ENCODE measurements at places on chromosomes 3 and 15.

DNA sequence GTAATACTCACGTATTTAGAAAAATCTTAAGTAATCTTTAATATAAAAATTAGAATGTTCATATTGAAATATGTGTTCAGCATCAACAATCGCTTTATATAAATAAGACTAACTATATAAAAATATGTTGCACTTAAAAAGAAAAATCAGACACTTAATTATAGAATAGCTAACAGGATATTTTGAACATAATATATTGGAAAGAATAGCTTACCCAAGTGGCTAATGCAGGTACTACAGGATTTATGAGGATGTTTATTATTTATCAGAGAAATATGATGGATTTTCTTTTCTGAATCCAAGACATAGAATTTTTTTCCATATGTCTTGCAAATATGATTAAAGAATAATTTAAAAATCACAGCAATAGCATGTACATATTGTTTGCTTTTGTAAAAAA, 567.9 kb upstream of the GBE1 start:
- DNase-seq: no peak

- no peak for DNase-seq
Observed at GRCh38 chr3:14410503-14411165, 8.2 kb downstream of the SLC6A6 start.

- no peak for DNase-seq
Observed at GRCh38 chr3:160697637-160698380, 20.8 kb downstream of the ARL14 start.

DNA sequence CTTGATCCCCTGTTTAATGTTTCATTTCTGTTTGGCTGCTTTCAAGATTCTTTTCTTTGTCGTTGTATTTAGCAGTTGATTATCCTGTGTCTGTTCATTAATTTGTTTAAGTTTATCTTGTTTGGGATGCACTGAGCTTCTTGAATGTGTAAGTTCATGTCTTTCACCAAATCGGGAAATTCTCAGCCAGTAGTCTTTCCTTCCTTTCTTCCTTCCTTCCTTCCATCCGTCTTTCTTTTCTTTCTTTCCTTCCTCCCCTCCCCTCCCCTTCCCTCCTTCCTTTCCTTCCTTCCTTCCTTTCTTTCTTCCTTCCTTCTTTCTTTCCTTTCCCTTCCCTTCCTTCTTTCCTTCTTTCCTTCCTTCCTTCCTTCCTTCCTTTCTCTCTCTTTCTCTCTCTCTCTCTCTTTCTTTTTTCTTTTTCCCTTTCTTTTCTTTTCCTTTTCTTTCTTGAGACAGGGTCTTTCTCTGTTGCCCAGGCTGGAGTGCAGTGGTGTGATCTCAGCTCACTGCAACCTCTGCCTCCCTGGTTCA, 35.5 kb upstream of the KLF13 start:
- no peak for DNase-seq

- no peak for DNase-seq
Observed at GRCh38 chr15:45784656-45785055, 149.8 kb downstream of the SQOR start.

- DNase-seq: no peak
Observed at GRCh38 chr3:194231929-194232832, 96.2 kb downstream of the HES1 start.

GRCh38 chr3:159266779-159267178, 464.9 kb downstream of the MFSD1 start:
- DNase-seq: no peak

DNA sequence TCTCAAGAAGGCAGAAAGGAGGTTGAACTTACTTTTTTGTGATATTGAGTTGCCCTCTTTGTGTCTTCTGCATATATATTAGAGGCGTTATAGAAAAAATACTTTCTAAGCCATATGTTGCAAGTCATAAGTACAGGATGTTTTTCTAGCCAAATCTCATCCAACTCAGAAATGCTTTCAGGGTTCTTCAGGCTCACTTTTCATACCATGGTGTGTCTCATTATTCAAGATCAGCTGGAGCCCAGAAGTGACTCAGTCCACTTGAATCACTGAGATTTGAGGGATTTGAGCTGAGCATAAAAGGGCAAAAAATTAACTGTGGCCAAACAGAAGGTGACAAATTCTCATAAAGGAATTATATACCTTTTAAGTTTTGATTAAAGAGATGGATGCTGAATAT, 157.3 kb downstream of the WNT5A start:
- DNase-seq: no peak

DNA sequence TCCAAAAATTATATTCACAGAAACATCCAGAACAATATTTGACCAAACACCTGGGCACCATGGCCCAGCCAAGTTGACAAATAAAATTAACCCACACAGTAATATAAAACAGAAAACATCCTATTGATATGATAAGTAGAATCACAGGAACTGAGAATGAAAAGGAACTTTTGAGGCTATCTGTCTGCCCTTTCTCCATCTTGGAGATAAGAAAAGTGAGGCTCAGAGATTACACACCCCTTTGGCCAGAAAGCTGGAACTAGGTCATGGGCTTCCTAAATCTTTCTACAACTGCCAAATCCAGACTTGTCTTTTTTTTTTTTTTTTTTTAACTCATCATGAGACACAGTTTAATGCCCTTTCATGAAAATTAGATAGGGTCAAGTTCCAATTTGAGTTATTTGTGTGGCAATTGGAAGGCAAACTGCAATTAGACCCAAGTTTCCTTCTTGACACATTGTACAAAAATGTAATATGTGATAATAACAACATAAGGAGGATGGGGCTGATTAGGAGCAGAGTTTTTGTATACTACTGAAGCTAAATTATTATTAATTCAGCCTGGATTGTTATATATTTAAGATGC, 137.2 kb downstream of the RPL22L1 start:
- no peak for DNase-seq

DNA sequence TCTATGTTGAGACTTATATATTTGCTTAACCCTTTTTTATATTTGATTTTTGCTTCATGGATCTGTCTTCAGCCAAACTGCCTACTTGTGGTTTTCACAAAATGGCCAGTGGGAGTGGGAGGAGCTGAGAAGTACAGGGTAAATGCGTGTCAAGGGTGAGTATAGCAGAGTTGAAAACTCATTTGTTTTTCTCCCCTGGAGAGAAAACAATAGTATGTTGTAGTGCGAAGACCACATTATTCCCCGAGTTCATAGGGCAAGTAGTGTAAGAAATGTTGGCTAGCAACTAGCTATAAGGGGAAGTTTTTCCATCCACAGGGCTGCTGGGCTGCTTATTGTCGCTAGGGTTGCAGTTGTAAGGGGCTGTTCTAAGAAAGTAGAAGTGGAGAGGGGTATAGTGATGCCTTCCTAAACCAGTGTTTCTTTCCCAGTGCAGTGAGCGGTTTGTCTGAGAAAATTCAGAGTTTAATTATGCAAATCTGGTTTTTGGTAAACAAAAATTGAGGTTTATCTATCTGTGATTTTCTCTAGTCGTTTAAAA, 153.8 kb upstream of the AZI2 start:
- no peak for DNase-seq

- DNase-seq: no peak
Observed at GRCh38 chr3:44963571-44964325, 12.2 kb downstream of the ZDHHC3 start.

GRCh38 chr3:188279502-188280335, 125.8 kb downstream of the LPP start:
- no peak for DNase-seq

GRCh38 chr3:23565041-23565775, 240.5 kb upstream of the UBE2E1 start:
- DNase-seq: no peak

- DNase-seq: no peak
Observed at GRCh38 chr3:194079702-194080172, 56.2 kb upstream of the HES1 start.

- DNase-seq: no peak
Observed at GRCh38 chr15:33494306-33494705, 183.5 kb downstream of the RYR3 start.

GRCh38 chr3:147730284-147730683, 321.1 kb downstream of the ZIC1 start:
- no peak for DNase-seq

DNA sequence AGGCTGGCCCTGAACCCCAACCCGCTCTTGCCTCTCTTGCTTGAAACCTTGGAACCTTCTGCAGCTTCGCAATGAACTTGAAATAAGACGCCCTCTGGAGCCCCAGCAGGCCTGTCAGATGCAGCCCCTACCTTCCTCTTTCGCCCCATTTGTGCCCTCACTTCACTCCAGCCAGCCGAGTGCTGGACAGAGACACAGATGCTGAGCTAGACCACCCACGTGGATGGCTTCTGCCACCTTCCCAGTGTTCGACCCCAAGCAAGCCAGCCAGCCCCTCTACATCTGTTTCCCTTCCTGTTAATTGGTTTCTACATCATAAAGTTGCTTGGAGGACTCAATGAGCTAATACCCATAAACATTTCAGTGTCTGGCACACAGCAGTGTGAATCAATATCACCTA, 23.8 kb upstream of the SNRPA1 start:
- DNase-seq: no peak

DNA sequence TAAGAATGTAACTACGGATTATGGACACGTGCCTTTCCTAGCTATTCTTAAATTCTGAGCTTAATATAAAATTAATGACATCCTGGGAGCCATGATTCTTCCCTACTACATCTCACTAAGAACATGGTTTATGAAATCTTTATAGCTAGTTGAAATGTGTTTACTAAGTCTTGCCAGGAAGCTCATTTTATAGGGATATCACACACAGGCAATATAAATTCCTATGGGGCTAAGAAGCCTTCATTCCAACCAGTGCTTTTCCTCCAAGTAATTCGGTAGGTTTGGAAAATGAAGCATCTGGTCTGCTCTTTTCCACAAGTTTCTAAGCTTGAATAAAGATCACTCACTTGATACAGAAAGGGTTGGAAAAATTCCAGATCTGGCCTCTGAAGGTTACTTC, 802.6 kb downstream of the FHIT start:
- no peak for DNase-seq

DNA sequence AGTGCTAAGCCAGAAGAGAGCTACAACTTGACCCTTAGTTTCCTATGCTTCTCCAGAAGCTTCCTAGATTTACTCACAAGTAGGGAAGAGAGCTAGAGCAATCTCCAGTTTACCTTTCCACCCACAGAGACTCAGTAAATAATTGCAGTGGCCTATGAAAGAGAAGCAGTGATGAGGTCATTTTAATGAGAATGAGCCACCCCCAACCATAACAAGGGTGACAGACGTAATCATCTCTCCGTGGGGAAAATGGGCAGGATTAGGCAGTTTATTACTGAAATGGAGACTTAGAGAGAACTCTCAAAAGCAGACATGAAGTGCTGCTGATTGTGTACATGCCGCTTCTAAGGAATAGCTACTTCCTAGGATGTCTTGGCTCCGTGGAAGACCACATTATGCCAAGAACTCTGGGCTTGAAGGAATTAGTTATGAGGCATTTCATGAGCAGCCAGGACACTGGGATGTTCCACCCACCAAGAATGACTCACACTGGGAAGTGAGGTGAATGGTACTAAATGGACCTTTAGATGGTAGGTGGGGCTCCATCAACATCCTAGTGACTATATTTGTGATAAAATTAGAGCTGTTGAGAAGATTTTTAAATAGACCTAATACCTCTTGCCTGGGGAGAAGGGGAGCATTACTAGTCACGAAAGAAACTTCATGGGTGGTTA, 160.9 kb downstream of the EDEM1 start:
- DNase-seq: no peak

DNA sequence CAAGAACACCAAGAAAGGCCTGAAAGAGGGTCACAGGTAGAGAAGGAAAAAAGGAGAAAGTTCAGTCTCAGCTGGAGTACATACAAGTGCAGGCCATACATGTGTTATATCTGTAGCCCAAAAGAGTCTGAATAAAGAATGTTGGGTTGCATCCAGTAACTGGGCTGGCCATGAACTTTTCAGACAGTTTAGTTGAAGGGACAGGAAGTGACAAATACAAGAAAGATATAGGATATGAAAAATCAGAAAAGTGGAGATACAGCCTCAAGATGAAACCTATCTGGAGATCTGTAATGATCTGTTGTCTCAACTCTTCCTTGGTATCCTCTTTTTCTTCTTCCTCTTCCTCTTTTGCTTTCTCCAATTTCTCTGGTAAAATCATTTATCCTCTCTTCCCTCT, 671.7 kb downstream of the MECOM start:
- DNase-seq: no peak

- peak; percentile 90 for DNase-seq
Observed at GRCh38 chr15:85800478-85801123, 5.9 kb upstream of the KLHL25 start.

GRCh38 chr15:94467034-94467433, 235.7 kb downstream of the MCTP2 start:
- DNase-seq: no peak

Measured in breast epithelium (tissue), 4 donors.